ENCODE measurements at places on chromosomes 4 and X.

DNA sequence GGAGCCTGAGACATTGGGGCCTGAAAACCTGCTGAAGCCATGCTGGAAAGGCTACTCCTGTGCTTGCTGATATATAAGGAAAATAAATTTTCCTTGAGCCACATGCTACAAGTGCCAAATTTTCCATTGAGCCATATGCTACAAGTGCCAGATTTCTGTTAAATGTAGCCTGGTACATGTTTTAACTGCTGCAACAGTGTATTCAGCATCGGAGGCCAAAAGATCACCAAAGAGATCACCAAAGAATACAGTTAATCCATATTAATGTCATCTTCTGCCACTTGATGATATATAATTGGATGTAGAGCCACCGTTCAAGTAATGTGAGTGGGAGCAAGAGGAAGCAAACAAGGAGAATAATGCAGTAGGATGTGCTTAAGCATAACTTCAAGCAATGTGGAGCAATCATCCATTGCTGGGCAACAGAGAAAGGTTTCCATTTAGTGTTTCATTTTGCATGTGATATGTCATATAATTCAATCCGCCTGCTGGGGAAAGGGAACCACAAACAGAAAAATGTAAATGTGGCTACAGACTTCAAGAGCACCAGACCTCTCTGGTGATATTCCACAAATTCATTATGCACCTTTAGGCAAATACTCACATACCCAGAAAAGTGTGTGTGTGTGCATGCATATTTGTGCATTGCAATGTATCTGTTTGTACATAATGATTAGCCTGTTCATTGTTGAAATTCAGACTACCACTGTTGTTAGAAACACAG, 295.9 kb downstream of the KCNIP4 start:
- no peak for DNase-seq

DNA sequence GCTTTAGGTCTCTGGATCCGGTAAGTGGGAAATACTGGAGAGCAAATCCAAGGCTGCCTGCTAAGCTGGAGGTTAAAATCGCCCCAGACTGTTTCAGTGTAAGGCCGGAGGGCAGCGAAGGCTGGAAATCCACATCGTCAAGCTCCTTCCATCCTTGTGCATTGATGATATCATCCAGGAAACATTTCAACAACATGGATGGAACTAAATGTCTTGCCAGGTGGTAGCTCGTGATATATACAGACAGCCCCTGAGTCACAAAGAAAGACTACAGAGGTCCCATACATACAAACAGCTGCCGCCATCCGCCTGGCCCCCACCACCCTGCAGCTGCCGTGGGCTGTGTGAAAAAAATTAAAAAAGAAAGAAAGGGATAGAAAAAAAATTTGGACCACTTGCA, 148.9 kb upstream of the RBPJ start:
- DNase-seq: no peak

DNA sequence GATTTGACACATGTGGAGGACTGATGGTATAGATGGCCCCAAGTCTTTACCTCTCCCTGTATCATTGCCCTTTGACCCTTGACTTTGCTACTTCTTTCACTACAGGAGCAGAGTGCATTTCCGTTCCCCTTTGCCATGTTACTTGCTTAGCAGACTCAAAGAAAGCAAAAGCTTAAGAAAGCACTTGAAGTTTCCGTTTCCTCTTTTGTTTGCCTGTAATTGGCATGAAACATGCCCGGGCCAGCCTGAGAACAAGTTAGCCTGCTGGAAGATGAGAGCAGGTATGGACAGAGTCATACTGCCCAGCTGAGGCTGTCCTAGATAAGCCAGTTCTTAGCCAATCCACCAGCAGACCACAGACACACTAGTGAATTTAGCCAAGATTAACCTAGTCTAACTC, 206.0 kb downstream of the BCOR start:
- no peak for DNase-seq

DNA sequence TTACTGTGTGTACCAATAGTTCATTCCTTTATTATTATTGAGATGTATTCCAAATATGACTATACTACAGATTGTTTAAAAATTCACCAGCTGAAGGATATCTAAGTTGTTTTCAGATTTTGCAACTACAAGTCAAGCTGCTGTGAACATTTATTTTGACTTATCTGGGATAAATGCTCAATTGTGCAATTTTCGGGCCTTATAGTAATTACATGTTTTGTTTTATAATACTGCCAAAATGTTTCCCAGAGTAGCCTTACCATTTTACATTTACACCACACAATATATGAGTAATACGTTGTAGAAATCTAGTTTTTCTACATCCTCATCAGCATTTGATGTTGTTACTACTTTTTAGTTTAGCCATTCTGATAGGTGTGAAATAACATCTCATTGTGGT, 179.6 kb downstream of the ANTXR2 start:
- DNase-seq: no peak

- DNase-seq: no peak
Observed at GRCh38 chr4:738781-739280, 33.2 kb downstream of the PCGF3 start.
